ENCODE measurements at places on chromosomes 1 and 21. TPM values are rescaled to one million over a fixed set of nuclear protein-coding genes. Genes with fewer than 3 reads are reported as not detected.

ASB17 gene
- not detected for total RNA-seq

ABCA4 gene
- total RNA-seq: 0.27 TPM

TSPAN2 gene
- total RNA-seq: 13.9 TPM

TDRD5 gene
- 0.10 TPM for total RNA-seq

CELSR2 gene
- 3.1 TPM for total RNA-seq

BNIPL gene
- total RNA-seq: 0.17 TPM

ACTN2 gene
- 2.7 TPM for total RNA-seq

RNPC3 gene
- total RNA-seq: 70.2 TPM

ATP1A4 gene
- total RNA-seq: not detected
